Activated T-cell treated with anti-CD3 and anti-CD28 coated beads, Interleukin-2, amount 50 U/mL, for 72 hours (primary cell): ENCODE measurements at places on chromosomes 5 and 9.

DNA sequence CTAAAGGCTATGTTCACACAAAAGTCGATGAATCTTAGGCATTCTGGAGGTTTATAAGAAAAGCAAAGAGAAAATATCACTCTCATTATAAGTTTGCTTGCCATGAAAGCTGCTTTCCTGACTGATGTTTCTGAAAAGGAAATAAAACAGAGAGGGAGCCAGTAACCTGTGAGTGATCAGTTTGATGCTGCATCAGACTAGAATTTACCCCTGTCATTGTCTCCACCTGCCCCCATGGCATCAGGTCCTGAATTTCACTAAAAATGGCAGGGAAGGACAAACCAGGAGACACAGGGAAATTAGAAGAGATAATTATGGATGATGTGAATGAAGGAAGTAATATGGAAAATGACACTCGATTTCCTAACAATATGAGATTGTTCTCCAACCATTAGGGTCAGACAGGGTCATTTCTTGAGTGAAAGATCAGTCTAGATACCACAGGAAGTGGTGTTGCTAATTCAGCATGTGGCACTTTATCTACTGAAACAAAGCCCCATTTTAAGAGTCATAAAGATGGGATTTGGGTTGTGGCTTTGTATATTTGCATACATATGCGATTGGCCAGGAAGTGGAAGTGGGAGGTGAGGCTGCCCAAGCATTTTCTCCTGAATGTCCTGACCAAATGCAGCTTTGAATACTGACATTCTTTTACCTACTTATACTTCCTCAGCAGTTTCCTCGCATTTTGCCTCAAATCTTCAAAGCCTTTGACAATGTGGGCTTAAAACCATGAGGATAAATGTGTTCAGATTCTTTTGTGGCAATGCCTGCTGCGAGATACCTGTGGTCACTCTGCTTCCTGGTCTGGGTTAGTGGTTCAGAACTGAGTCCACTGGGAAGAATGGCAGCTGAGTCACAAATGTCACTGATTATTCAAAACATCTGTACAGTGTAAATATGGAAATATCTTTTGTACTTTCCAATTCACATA lies 29.7 kb downstream of the MEGF10 start:
- peak; percentile 8 for DNase-seq

DNA sequence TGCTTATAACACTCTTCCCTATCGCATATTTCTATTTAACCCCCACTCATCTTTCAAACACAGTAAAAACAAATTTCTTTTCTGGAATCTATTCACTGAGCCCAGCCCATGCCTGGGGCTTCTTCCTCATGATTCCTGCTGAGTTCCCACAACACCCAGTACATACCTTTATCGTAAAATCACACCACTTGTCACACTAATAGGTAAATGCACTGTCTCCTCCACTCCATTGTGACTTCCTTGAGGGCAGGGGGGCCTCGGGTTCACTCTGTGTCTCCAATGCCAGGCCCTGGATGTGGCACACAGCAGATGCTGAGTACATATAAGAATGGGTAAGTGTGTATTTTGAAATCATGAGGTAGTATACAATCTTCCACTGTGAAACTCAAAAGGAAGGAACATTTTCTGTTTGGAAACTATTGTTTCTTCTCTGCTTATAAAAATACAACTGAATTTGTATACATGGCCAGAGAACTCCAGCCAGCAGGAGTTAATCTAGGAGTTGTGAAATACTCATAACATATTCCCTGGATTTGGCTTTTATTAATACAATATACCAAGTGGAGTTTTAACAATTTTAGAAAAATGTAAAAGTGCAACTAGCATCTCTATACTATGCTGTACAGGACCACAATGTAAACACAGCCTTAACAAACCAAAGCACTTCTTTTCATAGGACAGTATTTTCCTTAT lies 7.2 kb downstream of the PLK2 start:
- DNase-seq, result no peak

- DNase-seq, result no peak
Observed at GRCh38 chr5:116340799-116341198, 233.8 kb downstream of the SEMA6A start.

DNA sequence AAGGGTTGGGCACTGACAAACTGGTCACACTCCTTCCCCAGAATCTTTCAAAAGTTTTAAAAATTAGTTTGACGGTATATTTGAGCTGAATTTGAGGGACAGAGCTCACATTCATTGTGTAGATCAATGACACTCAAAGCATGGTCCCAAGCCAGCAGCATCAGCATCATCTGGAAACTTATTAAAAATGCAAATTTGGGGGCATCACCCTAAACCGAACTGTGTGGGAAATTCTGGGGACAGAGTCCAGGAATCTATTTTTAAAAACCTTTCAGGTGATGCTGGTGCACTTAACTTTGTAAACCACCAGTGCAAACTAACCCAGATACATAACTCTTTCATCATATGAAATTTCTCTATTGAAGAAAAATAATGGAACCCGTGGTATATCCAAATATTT lies 58.1 kb upstream of the MTAP start:
- DNase-seq, result no peak

DNA sequence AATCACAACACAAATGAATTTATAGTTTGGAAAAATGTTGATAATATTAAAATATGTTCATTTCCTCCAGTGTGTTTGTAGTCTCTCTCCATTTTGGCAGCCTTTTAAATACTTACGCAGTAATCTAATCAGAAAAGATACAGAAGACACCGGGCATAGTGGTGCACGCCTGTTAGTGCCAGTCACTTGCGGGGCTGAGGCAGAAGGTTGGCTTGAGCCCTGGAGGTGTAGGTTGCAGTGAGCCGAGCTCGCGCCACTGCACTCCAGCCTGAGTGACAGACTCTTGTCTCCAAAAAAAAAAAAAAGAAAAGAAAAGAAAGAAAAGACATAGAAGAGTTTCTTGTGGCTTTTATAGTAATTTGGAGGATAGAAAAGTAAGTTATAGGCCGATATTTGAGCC lies 41.9 kb downstream of the NDFIP1 start:
- no peak for DNase-seq

GRCh38 chr9:126919193-126919592 lies 4.6 kb downstream of the RALGPS1 start:
- no peak for DNase-seq

DNA sequence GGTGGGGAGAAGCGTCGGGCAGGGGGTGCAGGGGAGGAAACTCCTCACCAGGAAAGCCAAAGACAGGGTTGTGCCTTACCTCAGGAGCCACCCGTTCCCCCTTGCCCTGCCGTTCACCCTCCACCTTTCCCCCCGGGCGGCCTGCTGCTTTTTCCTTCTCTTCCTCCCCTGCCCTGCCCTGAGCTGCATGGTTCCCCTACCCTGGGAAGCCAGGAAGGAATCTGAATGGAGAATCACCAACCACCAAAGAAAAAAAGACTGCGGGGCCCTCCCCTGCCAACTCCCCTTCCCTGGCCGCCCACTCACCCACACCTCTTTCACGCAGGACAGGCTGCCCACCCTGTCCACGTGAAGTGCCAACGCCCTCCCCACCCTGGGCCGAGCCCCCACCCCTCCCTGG lies 820 bp upstream of the NFX1 start:
- DNase-seq, result peak; percentile 54

- DNase-seq, result no peak
Observed at GRCh38 chr9:138077898-138078540, 200.4 kb downstream of the CACNA1B start.
